ENCODE measurements at places on chromosomes 11 and 22.

DNA sequence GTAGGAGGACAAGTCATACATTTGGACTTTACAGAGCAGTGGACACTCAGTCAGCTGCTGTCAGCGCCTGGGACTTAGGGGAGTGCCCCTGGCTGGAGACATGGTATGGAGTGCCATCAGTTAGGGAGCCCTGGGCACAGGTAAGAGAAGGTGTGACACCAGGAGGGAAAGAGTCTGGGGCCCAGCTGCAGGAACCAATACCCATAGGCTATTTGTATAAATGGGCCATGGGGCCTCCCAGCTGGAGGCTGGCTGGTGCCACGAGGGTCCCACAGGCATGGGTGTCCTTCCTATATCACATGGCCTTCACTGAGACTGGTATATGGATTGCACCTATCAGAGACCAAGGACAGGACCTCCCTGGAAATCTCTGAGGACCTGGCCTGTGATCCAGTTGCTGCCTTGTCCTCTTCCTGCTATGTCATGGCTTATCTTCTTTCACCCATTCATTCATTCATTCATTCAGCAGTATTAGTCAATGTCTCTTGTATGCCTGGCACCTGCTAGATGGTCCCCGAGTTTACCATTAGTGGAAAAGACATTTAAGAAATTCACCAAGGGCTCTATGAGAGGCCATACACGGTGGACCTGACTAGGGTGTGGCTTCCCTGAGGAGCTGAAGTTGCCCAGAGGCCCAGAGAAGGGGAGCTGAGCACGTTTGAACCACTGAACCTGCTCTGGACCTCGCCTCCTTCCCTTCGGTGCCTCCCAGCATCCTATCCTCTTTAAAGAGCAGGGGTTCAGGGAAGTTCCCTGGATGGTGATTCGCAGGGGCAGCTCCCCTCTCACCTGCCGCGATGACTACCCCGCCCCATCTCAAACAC lies 850 bp upstream of the MIF start:
- no peaks in the 10 kb centered on the region for H3K36me3 ChIP-seq
- H3K4me1 ChIP-seq: peaks cover 24% of the 10 kb centered on the region
- peak overlapping the region; percentile 49 for H3K4me3 ChIP-seq
- peak overlapping the region; percentile 93 for H3K27ac ChIP-seq
- no peak for DNase-seq

DNA sequence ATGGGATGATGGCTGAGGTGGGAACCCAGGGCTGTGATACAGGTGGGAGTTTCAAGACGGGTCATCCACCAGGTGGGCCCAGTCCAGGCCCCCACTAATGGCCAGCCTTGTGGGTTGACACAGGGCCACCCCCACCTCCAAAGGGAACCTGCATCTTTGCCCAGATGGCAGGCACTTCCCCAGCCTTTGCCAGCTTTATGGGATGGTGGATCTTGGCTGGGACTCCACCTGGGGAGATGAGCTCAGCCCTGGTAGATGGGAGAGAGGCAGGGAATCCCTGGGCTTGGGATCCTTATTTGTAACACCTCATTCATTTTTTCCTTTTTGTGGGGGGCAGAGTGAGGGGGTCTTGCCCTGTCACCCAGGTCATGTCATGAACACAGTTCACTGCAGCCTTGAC lies 33.4 kb downstream of the CD82 start:
- H3K4me1 ChIP-seq: peaks cover 71% of the 10 kb centered on the region
- DNase-seq: no peak

DNA sequence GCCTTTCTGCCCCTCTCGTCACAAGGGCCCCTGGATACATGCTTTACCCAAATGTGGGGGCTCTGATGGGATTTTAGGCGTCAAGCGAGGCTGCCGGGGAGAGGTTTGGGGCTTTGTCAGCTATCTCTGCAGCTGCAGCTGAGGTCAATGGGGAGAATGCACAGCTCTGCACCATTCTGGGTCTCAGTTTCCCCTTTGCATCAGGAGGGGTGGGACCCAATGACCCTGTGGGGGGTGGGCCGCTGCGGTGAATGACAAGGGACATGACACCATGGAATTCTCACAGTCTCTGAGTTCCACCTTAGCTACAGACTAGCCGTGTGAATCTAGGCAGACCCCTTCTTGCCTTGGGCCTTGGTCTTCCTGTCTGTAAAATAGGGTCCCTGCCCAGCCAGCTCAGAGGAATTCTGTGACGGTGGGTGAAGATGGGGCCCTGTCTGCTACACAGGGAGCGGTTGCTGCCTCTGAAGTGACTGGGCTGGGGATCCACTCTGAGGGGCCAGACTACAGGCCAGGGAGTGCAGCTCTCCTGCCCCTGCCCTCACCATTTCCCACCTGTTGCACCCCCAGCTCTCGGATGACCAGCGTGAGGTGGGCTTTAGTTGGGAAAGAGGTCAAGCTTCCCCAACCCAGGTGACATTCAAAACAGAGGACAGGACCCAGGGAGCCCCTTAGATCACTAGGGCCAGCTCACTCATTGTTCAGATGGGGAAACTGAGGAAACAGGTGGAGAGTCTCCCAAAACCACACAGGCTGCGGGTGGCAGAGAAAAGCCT lies 35.9 kb upstream of the WNT11 start:
- no peak overlapping the region for H3K27ac ChIP-seq
- no peak overlapping the region for H3K4me3 ChIP-seq
- H3K36me3 ChIP-seq: no peaks in the 10 kb centered on the region

DNA sequence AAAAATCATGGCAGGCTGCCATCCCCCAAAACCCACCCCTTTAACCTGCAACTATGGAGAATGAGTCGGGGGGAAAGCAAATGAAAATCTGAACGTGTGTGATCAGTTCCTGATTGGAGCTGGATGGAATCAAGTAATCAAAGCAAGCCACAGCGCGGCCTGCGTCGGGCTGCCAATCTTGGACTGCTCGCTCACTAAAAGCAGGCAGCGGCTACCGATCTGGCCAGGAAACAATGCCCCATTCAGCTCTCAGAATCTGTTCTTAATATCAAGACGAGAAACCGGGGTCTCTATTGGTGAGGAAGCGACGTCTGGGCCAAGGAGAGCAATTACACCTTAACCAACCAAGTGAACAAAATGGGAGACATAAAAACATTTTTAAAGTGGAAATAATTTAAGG lies 472.2 kb downstream of the SOX6 start:
- H3K27me3 ChIP-seq: no peaks in the 10 kb centered on the region
- no peak for DNase-seq
- no peaks in the 10 kb centered on the region for H3K36me3 ChIP-seq
- peak overlapping the region; percentile 72 for H3K27ac ChIP-seq

- no peak overlapping the region for H3K27ac ChIP-seq
- no peak overlapping the region for H3K4me3 ChIP-seq
- no peaks in the 10 kb centered on the region for H3K36me3 ChIP-seq
- no peaks in the 10 kb centered on the region for H3K4me1 ChIP-seq
Observed at GRCh38 chr11:115148101-115148500, 356.1 kb downstream of the CADM1 start.

DNA sequence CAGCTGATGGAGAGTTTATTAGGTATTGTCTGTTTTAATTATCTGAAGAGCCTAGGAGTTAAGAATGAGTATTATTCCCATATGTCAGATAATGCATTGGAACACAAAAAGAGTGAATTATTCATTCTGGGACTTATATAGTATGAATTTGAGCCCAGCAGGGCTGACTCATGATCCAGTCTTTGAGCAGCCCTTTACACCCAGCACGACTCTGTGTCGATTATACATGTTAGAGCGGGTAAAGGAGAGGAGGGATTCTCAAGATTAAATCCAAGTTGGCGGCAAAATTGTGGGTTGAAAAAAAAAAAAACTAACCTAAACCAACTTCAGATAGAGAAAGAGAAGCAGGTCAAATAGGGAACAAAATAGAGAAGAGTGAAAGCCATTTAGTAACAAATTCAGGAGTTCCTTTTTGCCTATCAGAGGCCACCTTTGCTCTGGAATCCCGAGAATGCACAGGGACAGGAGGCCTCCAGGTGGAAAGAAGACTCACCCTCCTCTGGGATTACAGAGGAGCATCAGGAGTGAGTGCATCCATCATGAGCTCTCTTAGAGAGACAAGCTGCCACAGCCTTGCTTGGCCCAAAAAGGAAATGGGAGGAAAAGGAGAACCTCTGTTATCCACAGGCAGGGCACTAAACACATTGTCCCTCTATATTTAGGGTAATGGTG lies 3.1 kb downstream of the MRGPRX1 start:
- no peaks in the 10 kb centered on the region for H3K36me3 ChIP-seq
- H3K4me3 ChIP-seq: no peak overlapping the region
- H3K4me1 ChIP-seq: no peaks in the 10 kb centered on the region
- H3K27me3 ChIP-seq: no peaks in the 10 kb centered on the region
- H3K27ac ChIP-seq: no peak overlapping the region
- DNase-seq: no peak

DNA sequence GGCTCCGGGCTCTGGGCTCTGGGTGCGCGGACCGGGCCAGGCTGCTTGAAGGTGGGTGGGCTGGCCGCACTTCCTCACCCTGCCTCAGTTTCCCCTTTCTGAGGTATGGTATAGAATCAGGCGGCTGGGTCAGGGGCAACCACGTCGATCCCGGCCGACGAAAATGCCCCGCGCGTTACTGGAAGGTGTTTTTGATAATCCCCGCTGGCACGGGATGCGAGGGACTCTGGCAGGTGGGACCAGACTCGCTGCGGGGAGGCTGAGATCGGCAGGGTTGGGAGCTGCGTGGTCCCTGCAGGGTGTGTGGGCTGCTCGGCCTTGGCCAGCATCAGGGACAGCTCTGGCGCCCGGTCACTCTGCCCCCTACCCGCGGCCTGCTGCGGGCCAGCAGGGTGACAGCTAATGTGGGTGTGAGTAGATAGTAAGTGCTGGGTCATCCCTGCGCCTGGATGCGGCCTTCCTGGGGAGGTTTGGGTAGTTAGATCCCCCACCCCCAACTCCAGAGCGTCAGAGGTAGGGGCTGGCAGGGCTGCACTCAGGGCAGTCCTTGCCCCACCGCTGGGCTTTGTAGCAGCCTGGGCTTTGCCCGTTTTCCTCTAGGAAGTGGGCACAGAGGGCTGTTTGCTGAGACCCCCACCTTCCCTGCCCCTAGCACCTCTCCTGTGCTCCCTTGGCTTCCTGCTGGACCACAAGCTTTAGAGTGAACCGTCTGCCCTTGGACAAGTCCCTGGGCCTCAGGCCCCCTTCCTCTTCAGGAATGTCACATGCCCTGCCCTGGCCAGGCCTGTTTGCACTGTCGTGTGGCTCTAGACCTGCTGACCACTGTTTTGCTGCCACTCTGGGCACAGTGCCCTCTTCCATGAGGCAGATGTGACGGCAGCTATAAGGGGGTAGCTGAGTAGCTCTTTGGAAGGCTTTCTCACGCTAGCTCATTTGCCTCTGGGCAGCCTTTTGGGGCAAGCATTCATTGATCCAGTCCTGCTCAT lies 579 bp downstream of the TANGO2 start:
- H3K36me3 ChIP-seq: no peaks in the 10 kb centered on the region
- H3K4me3 ChIP-seq: peak overlapping the region; percentile 92
- DNase-seq: peak; percentile 84
- H3K27ac ChIP-seq: peak overlapping the region; percentile 98
- peaks cover 30% of the 10 kb centered on the region for H3K4me1 ChIP-seq

GRCh38 chr22:44225812-44226211 lies 45.1 kb downstream of the PARVG start:
- DNase-seq: no peak
- no peak overlapping the region for H3K4me3 ChIP-seq
- no peak overlapping the region for H3K27ac ChIP-seq
- H3K4me1 ChIP-seq: no peaks in the 10 kb centered on the region

DNA sequence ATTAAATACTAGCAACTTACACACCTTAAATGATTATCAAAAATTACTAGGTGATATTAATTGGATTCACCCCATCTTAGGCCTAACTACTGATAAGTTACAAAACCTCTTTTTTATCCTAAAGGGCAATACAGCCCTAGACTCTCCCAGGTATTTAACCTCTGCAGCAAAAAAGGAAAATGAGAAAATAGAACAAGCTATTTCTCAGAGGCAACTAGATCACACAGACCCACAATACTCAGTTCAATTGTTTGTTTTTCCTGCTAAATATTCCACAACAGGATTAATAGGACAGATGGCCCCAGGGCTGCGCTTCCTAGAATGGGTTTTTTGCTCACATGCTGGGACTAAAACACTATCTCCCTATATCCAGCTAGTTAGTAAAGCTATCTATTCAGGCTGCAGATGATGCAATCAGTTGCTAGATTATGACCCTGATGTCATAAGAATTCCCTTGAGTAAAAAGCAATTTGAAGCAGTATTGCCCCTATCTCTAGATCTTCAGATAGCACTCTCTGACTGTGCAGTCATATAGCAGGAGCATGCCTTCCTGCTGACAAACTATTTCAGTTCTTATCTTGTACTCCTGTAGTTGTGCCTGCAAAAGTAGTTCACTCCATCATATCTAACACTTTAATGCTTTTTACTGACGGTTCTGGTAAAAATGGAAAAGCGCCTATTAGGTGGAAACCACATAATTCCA lies 1595.5 kb upstream of the TENM4 start:
- H3K36me3 ChIP-seq: no peaks in the 10 kb centered on the region
- H3K4me3 ChIP-seq: no peak overlapping the region
- DNase-seq: no peak
- H3K27me3 ChIP-seq: no peaks in the 10 kb centered on the region

DNA sequence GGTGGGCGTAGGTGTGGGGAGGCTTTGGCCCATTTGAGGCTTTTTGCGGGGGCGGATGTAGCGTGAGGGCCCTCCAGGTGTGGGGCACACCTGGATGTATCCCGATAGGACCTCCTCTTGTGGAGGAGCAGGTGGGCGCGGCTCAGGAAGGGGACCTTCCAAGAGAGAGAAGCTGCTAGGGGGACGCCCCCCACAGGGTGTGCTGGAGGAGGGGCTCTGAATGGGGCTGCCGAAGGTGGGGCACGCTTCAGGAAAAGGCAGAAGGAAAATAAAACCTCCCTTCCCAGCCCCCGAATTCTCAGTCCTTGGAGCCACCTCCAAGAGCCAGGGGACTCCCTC lies 621 bp downstream of the SGSM1 start:
- no peak for DNase-seq
- H3K4me3 ChIP-seq: peak overlapping the region; percentile 74
- H3K36me3 ChIP-seq: no peaks in the 10 kb centered on the region
- H3K27me3 ChIP-seq: no peaks in the 10 kb centered on the region

GRCh38 chr11:117075186-117075585 lies 23.0 kb downstream of the SIK3 start:
- no peaks in the 10 kb centered on the region for H3K27me3 ChIP-seq
- peaks cover 57% of the 10 kb centered on the region for H3K4me1 ChIP-seq
- H3K27ac ChIP-seq: no peak overlapping the region
- H3K36me3 ChIP-seq: no peaks in the 10 kb centered on the region
- no peak for DNase-seq

DNA sequence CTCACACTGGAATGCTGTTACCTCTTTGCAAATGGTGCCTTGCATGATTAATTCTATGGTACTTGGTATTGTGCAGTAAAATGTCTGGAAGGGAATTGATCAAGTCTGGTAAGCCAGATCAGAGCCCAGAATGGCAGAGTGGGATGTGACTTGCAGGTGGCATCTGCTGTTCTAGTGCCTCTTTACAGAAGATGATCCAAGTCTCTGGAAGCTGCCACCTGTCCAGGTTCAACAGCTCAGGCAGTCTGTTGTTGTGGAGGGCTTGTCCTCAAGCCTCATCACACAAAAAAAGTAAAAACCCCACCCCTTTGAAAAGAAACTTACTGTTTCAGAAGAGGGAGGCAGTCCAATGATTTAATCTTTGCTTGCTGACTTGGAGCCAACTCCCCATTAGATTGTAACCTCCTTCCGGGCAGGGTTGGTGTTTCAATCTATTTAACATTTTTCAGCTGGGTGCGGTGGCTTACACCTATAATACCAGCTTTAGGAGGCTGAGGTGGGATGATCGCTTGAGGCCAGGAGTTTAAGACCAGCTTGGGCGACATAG lies 17.1 kb downstream of the ZNRF3 start:
- no peaks in the 10 kb centered on the region for H3K36me3 ChIP-seq
- DNase-seq: no peak
- no peak overlapping the region for H3K27ac ChIP-seq
- no peak overlapping the region for H3K4me3 ChIP-seq
- peaks cover 27% of the 10 kb centered on the region for H3K4me1 ChIP-seq
- H3K27me3 ChIP-seq: no peaks in the 10 kb centered on the region

All from heart right ventricle (tissue), 16 donors.